Activated naive CD4-positive, alpha-beta T cell treated with Interleukin-2 at 50 U/mL for 16 hours (primary cell): ENCODE measurements at places on chromosomes 4 and X.
A peak's percentile ranks its signal among the peaks of the same experiment; 100 is the strongest.

DNA sequence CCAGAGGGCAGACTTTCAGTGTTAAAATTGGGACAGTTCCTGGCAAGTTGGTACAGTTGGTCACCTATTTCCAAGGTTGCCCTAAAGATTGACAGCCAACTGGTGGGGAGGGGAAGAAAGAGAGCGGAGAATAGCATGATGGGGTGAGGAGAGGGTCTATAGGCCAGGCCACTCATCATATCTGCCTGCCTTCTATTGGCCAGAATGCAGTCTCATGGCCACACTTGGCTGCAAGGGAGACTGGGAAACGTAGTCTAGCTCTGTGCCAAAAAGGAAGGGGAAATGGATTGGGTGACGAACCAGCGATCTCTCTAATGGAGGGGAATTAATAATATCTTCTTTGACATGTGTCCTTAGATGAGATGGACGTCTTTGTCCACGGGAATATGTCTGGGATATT, 197.4 kb upstream of the ATP6AP2 start:
- DNase-seq, result no peak

GRCh38 chrX:151713849-151714248, 2.0 kb upstream of the FATE1 start:
- no peak for DNase-seq

- DNase-seq, result no peak
Measured at GRCh38 chr4:80276931-80277330, 10.5 kb downstream of the FGF5 start.

GRCh38 chr4:107689912-107690587, 30.0 kb downstream of the PAPSS1 start:
- DNase-seq, result no peak

DNA sequence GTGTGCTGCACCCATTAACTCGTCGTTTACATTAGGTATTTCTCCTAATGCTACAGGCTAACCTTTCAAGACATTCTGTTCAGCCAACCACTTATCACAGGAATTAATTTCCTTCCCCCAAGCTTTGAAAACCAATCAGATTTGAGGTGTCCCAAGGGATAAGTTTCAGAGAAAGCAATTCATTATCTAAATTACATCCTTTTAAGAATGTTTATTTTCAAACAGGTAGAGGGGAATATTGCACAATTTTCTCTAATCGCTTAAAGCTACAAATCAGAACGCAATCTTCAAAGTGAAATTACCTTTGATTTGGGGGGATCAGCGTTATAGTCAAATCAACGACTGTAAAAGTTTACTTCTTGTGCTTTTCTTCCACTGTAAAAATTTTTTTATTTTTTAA, 1.6 kb downstream of the CLOCK start:
- DNase-seq, result no peak

- DNase-seq, result no peak
Measured at GRCh38 chr4:112185740-112186670, 40.8 kb downstream of the FAM241A start.

- no peak for DNase-seq
Measured at GRCh38 chr4:87511500-87511899, 17.7 kb downstream of the SPARCL1 start.

GRCh38 chrX:68878977-68879645, 50.3 kb downstream of the EFNB1 start:
- no peak for DNase-seq

- DNase-seq, result peak; percentile 43
Measured at GRCh38 chr4:47913861-47914219, 543 bp downstream of the NFXL1 start.

DNA sequence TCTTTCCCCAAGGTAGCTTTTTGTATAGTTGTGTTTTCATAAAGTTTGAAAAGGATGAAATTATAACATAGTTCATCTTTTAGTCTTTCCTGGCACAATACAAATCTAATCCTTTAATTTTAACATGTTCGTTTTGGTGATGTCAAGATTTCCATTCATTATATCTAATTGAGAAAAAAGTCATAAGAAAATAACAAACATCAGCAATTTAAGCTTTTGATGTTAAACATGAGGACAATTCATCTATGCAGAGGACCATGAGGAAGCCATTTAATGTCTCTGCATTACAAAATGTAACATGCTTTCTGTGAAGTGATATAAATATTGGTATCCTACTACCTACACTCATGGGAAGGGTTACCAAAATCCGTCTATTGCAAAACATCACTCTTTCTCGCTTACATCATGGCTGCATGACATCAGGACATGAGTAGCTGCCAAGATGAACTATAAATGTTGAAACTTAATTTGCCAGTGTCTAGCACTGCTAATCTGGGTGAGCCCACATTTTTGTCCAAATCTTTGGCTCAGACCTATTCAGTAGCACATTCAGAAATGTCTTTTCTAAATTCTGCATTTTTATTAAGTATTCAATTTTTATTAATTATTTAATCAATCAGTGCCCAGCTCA, 9.5 kb downstream of the EPGN start:
- no peak for DNase-seq

GRCh38 chr4:174521800-174522182, 497 bp downstream of the HPGD start:
- peak; percentile 13 for DNase-seq

DNA sequence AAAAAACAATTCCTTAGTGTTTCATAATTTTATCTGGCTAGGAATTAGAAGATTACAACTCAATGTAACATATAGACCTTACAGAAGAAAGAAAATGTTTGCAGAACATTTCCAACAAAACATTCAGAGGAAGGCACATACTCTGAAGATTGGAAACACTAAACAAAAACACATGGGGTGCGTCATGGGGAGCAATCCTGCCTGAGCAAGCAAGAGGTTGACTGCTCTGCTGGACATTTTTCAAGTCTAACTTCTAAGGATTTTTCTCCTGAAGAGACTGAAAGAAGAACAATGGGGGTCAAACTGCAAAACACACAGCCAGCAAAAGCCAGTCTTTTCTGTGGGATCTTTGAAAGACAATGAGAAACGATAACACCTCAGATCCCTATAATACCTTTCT, 182.8 kb downstream of the GUCY2F start:
- DNase-seq, result no peak

DNA sequence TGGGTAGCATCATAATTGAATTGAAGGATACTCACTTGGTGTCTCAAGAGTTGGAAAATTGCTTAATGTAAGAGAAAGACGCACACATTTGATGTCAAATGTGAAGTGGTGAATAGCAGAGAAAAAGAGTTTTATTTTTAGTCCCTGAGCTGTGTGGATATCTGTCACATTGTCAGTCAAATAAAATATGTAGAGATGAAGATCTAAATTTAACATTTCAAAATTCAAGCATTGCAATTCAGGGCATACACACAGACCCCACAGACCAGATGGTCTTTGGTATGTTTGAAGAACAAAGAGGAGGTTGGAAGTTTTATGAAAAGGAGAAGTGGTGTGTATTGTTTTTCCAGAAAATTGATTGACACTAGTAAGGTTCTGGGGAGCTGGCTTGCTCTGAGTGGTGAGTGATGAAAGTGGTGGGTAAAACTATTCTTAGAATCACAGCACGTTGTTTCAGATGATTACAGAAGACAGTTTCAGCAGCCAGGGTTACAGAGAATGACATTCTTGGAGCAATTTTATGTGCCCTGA, 44.9 kb upstream of the BBS12 start:
- DNase-seq, result no peak

DNA sequence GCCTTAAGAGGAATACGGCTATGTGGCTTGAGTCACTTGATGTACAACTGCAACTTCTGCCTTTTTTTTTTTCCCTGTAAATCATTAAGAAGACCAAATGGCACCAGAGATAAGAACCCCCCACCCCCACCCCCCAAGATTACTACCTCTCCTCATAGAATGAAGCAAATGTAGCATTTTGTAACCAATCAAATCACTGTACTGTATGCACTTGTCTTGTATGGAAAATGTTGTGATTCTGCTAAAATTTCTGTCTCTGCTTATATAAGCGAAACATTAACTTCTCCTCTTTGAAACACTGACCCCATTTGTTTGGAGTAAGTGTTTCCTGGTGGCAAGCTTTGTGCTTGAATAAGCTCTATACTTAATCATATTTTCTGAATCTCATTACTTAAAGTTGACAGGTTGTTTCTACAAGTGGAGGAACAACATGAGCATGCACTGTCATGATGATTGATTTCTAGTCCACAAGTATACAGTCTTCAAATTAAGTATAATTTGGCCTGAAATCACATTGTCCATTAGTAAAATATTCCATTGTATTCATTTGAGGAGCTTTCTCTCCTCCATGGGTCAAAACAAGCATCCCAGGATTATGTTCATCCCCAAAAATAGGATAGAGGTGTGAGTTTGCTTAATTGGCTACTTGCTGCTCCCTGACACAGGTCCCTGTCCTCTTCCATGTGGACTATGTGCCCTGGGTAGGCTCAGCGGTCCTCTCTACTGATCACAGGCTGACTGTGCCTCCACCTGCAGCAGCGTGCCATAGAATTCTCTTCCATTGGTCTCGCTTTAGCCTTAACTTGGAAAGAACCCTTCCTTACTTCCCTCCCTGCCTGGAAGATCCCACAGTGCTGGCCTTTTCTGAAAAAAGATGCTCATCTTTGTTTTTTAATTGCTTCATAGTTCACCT, 104.0 kb upstream of the BMP2K start:
- DNase-seq, result no peak

- no peak for DNase-seq
Measured at GRCh38 chr4:78510108-78510507, 41.5 kb upstream of the ANXA3 start.

- DNase-seq, result no peak
Measured at GRCh38 chr4:4637710-4638109, 95.9 kb upstream of the STX18 start.

- no peak for DNase-seq
Measured at GRCh38 chr4:138052806-138053632, 189.1 kb downstream of the SLC7A11 start.

DNA sequence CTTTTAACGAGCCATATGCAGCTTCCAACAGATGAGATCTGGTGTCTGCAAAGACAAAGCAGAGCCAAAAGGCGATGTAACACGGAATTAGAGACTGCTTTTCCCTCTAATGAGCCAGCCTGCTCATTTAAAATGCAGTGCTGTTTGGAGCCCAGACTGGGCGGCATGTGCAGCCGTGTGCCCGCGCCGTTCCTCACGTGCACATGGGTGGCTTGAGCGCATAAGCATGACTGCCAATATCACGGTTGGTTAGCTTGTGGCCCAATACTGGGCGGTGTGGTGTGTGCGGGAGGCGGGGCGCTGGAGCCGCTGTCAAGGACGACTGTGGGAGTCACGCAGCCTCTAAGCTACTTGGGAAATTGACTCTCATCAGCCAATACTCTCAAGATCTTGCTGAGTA, 87.0 kb upstream of the SCOC start:
- DNase-seq, result no peak

DNA sequence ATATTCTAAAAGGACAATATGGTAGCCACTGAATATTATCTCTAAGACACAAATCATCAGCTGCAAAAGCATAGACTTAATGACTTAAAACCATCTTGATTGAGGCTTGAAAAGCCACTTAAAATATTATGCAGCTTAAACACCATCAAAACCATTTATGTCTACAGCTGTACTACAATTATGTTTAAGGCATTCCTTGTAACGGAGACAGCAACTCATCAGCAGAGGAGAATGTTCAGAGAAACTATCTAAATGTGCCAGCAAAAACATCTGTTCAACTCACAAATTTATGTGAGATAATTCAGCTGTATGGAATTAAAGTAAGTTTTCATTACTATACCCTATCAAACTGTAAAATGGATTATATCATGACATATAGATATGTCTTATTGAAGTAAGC, 147.9 kb upstream of the CTSO start:
- DNase-seq, result no peak

DNA sequence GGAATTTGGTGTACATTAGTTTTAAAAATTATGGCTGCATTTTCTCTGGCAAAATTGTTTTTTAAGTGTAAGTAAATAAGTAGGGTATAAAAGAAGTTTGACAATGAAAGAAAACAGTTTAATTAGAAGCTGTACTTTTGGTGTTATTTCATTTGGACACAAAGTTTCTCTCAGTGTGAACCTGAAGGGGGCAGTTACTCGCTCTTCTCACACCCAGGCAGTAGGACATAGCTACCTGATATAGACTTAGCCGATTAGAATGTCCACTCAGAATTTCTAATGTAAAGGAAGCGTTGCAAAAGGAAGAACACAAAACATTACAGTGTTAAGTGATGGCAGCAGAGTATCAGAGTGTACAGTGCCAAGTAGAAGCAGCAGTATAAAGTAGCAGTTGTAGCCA, 311.9 kb upstream of the TECRL start:
- no peak for DNase-seq

DNA sequence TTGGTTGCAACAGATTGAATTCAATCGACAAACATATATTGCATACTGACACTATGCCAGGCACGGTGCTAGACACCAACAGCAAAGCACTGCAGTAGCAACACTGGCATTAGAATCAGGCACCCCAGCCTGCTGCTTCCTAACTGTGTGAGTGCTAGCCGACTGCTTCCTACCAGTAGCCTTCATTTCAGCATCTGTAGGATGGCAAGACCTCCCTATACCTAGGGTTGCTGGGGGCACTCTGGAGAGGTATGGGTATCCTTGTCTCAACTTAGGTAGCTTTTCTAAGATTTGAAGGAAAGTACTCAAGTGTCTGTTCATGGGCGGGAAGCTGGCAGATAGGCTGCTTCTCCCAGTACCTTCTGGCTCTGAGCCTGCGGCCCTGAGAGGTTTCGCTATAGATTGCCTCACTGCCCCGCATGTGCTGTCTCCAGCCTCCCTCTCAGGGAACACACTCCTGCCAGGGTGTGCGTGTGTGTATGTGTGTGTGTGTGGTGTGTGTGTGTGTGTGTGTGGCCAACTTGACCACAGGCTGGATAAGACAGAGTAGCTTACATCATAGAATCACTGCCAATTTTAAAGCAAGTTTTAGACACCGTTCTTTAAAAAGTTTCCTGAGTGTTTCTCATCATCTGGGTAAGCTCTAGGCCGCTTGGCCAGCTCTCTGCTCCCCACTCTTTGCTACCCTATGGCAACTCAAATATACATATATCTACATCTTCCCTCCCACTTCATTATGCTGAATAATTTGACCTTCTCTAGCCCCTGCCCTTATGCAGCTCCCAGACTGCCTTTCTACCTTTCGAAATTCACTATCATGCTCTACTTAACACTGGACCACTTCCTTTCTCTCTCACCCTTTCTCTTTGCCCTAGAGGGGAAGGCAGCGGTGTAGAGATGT, 97.0 kb upstream of the PJA1 start:
- no peak for DNase-seq

- DNase-seq, result no peak
Measured at GRCh38 chrX:287670-288069, 6.5 kb downstream of the PLCXD1 start.

GRCh38 chr4:78622253-78622979, 70.8 kb downstream of the ANXA3 start:
- DNase-seq, result no peak
